ENCODE measurements at places on chromosomes 1 and 21.

GRCh38 chr21:28538987-28539622 is 453.6 kb downstream of the LTN1 start:
- DNase-seq, result no peak

DNA sequence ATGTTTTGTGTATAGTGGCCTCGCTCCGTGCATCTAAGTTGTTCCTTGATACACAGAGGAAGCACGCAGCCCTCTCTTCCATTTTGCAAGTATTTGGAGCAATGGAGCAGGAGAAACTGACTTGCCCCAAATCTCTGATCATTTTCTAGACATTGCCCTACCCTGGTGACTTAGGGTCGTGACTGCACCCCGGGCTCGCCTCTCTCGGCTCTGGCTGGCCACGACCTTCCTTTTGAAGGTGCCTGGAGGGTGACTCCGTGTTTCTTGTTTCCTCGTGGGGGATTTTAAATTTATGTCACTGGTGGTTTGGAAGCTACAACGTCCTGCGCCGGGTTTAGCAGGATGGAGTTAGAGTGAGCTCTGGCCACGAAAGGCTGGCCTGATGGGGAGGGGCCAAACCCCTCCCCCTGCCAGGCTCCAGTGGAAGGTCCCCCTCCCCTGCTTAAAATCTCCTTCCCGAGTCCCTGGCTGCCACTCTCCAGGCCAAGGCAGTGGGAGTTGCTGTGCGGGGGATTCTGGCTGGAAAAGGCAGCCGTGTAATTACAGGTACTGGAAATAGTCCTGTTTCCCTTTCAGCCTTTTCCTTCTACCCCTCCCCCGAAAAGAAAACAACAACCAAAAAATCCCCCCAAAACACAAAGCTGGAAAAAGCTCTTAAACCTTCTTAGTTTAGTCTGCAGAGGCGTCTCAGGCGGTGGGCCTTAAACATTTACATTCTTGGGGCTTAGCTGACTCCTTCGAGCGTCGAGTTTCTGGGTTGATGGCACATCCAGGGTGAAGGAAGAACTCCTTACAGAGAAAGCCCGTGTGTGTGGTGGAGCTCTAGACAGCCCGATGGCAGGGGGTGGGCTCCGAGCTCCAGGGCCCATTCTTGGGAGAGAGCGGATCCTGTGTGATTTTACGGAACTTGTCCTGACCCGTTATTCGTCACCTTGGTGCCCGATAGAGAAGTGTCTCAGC is 28.1 kb downstream of the SPSB1 start:
- no peak for DNase-seq

- DNase-seq, result peak; percentile 60
These were observed 2.2 kb downstream of the PALMD start for GRCh38 chr1:99648107-99648506.

GRCh38 chr1:110557481-110557880 is 38.5 kb upstream of the KCNA10 start:
- DNase-seq, result no peak

DNA sequence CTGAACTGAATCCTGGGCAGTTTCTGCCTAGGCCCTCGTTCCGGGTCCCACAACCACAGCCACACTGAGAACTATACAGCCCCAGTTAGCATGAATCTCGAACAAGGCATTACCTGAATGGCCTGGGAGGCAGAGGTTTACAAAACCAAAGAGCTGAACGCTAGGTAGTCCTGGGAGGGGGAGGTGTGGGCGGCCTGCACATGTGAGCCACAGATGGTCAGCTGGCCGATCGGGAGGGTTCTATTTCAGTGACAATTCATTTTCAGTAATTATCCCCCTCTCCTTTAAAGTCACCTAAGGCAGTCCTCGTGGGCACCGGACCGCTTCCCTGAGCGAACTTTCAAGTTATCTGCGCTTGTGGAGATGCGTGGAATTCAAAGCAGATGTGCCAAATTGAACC is 111.9 kb downstream of the GLIS1 start:
- no peak for DNase-seq

DNA sequence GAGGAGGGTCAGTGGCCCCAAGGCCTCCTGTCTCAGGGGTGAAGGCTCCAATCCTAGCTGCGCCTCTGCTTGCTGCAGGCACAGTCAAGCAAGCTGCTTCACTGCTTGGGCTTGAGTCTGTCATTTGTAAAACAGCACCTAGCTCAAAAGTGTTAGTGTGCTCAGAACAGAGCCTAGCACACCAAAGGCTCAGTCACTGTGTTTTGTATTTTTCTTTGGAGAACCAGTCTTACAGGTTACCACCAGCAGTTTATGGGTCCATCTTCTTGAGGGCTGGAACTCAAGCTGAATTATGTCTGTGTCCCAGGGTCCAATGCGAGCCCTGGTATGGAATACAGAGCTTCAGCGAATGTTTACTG is 113.6 kb downstream of the DMRTB1 start:
- DNase-seq, result no peak

GRCh38 chr1:241542199-241542907 is 10.2 kb downstream of the KMO start:
- no peak for DNase-seq

DNA sequence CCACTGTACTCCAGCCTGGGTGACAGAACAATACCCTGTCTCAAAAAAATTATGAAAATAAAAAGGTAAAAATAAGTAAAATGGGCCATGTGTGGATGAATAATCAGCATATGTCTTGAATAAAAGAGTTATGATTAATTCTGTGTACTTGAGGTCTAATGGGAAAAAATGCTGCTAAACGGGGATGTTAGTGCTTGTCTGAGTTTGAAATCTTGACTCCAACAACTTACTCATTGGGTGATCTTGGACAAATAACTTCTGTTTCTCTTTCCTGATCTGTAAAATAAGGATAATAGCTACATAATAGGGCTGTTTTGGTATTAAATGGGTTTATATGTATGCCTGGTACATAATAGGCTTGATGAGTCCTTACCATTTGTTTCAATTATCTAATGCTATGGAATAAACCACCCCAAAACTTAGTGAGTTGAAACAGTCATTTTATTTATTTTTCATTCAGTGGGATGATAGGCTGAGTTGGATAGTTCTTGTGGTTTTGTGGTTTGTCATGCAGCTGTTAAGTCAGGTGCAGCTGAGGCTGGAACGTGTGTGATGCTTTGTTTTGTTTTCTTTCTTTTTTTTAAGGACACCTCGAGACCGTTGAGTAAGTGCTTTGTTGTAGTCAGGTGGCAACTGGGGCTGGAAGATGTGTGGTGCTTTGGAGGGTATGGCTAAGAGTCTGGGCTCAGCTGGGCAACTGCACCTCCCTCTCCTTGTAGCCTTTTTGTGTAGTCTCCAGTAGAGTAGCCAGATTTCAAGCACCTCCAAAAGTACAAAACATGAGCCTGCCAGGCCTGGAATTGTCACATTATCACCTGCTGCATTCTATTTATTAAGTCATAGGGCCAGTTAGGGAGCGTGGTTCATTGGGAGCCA is 4.9 kb downstream of the MDM4 start:
- no peak for DNase-seq

DNA sequence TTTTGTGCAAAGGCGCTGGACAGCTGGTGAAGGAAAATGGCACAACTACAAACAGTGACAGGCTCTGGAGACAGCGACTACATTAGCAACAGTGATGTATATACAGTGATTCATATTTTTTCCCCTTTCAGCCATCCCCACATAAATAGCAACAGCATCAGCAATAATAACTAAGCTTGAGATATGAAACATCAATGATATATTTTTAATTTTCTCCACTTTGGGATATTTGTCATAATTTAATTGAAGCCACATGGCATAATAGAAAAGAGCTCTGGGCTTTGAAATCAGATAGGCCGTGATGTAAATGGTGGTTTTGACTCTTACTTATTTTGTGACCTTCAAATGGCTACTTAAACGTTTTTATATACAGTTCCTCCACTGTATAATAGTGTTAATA is 764.3 kb upstream of the PRMT6 start:
- DNase-seq, result no peak

DNA sequence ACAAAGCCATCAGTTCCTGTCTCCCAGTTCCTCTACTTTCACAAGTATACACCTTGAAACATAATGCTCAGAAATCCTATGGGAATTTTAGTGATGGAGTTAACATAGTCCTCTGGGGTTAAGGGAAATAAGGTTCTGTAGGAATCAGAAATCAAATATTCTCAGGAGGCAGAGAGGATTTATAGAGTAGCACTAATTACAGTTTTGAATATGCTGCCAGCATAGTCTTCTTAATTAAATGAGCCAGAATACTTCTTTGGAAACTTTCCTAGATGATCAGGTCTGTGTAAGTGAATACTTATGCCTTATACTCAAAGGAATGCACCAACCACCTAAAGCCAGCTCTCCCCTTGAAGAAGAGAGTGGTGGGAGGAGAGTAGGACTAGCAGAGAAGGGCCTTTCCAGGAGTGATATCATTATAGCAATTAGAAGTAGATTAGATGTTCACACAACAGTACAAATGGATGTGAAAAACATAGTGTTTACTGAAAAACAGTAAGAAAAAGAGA is 31.4 kb upstream of the DIRAS3 start:
- no peak for DNase-seq

GRCh38 chr1:177235350-177235749 is 64.6 kb downstream of the BRINP2 start:
- DNase-seq, result no peak

- DNase-seq, result peak; percentile 33
These were observed 29.1 kb upstream of the IGSF5 start for GRCh38 chr21:39715804-39716397.

- DNase-seq, result no peak
These were observed 860.8 kb downstream of the BRINP3 start for GRCh38 chr1:189616893-189617292.

DNA sequence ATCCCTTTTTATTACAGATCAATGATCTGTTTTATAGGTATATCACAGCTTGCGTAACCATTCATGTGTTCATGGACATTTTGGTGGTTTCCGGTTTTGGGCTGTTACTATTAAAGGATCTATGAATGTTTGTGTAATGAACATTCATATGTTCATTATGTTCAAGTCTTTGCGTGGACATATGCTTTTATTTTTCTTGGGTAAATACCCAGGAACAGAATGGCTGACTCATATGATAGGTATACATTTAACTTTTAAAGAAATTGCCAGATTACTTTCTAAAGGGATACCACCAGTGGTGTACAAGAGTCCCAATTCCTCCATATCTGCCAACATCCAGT is 73.7 kb downstream of the SPATA46 start:
- no peak for DNase-seq

- no peak for DNase-seq
These were observed 76.5 kb downstream of the CNST start for GRCh38 chr1:246642719-246643118.

GRCh38 chr1:57269630-57270225 is 154.1 kb downstream of the DAB1 start:
- DNase-seq, result peak; percentile 67

- DNase-seq, result peak; percentile 21
These were observed 45.5 kb downstream of the RAB3GAP2 start for GRCh38 chr1:220226752-220227151.

DNA sequence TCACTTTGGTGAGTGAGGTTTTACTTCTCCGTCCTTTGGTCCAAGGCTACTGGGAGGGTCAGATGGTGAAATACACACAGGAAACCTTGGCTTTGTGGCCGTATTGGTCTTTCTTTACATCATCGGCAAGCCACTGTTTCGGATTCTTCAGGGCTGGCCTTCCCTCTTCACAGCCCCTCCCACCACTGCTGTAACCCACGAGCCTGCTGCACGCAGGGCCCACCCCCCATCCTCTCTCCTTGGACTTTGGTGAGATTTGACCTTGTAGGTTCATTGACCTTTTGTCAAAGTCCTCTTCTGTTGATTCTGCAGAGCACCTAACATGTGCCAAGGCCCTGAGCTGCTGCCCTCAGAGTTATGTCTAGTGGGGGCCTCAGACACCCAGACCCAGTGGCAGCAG is 328.6 kb downstream of the CAMTA1 start:
- no peak for DNase-seq

GRCh38 chr1:198677027-198677426 is 38.2 kb downstream of the PTPRC start:
- DNase-seq, result no peak

DNA sequence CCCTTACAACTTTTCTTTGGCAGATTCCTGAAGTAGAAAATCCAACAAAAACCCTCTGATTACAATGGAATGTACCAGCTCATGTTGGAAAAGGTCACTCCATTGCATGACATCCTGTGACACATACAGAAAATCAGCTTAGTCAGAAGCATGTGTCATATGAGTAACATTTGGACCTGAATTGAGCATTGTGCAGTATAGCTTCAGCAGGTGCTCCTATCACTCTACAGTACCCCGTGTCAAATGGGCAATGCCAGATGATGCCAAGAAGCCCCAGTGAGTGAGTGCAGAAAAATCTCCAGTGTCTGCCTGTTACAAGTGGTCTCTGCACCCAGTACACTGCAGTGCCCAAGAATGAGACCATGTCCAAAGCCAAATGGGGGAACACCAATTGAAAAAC is 129.7 kb upstream of the RUNX1 start:
- DNase-seq, result no peak

GRCh38 chr21:37373539-37373938 is 7.0 kb downstream of the DYRK1A start:
- DNase-seq, result no peak

DNA sequence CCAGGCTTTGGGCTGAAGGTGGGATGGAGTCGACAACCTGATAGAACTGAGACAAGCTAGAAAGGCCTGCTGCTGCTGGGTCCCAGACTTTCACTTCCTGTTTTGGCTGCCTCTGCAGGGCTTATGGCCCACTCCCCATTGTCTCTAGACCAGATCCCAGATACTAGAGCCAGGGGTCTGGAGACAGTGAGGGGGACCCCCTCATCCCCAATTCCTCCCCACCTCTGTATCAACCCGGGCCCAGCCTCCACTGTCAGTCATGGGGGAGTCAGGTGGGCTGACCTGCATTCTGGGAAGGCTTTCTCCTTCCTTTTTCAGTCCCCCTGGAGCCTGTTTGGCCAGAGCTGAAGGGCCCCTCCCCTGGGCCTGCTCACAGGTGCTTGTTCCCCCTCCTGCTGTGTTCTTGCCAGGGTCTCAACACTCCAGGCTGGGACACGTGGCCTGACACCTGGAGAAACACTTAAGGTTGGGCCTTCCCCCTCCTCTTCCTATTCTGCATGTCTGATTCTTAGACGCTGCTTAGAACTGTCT is 18.0 kb upstream of the ETV3L start:
- no peak for DNase-seq

DNA sequence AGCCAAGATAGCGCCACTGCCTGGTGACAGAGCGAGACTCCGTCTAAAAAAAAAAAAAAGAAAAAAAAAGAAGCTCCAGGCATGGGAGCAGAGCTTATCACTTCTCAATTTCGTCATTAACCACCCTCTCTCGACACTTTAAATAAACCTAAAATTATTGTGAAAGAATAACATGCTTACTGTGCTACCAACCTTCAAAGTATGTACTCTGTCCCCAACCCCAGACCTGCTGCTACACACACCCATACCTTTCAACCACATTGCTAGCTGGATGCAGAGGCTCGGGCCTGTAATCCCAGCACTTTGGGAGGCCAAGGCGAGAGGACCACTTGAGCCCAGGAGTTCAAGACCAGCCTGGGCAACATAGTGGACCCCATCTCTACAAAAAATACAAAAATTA is 38.7 kb downstream of the GNPAT start:
- DNase-seq, result no peak

GRCh38 chr1:115796897-115797296 is 28.4 kb upstream of the CASQ2 start:
- no peak for DNase-seq
